ENCODE measurements at places on chromosomes 16 and 17.

DNA sequence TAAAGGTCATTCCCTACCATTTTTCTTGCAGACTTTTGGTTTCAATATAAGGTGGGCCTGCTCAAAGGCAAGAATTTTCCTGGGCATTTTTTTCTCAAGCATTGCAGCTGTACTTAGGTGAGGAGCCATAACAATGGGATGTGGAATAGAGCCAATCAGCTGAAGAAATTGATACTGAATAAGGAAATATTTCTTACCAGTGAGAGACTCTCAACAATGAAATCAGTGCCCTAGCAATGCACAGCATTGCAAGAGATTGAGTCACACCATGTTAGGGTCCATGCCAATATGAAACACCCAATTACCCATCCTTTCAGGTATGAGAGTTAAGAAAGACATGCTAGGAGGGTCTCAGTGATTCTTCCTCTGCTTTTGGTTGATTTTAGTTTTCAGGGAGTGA is 237.6 kb downstream of the SOX9 start:
- DNase-seq, result peak; percentile 59

DNA sequence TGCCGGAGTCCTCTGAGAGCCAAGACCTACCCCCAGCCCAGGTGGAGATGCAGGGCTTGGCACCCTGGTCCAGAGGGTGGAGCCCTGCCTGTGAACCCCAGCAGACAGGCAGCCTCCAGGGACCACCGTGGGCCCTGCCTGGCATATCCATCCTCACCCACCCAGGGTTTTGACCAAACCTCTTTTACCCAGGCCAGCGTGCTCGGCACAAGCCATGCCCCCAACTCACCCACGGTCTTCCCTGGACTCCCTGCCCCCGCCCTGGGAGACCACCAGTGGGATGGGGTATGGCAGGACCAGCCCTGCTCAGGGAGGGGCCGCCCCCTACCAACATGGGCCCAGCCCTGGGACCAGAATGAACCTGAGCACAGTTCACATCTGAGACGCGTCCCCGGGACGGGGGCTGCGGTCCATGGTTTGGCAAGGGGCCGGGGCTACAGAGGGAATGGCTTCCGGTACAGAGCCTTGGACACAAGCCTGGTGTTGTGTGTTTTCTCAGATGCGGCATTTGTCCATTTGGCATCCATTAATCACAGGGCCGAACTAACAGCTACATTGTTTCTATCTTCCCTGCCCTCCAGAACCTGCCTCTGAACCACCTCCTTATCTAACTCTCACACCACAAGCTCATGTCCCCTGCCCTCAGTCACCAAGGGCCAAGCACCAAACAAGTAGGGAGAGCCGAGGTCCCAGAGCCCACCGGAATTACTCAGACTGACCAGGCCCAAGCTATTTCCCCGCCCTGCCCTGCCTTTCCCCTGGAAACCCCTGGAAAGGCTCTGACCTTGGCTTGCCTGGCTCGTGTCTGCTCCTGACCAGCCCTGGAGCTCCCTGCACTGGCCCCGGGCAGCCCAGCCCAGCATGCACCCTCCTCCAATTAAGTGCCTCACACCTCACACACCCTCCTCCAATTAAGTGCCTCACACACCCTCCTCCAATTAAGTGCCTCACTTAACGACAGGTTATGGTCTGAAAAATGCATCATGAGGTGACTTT is 14.1 kb downstream of the HS3ST6 start:
- DNase-seq, result no peak

- no peak for DNase-seq
Measured at GRCh38 chr16:425740-426114, 278 bp downstream of the RAB11FIP3 start.

- no peak for DNase-seq
Measured at GRCh38 chr16:525123-525519, 2.4 kb upstream of the CAPN15 start.

- no peak for DNase-seq
Measured at GRCh38 chr16:29992344-29992967, 3.0 kb downstream of the HIRIP3 start.

GRCh38 chr16:30367349-30368009 is 2.8 kb downstream of the TBC1D10B start:
- no peak for DNase-seq

DNA sequence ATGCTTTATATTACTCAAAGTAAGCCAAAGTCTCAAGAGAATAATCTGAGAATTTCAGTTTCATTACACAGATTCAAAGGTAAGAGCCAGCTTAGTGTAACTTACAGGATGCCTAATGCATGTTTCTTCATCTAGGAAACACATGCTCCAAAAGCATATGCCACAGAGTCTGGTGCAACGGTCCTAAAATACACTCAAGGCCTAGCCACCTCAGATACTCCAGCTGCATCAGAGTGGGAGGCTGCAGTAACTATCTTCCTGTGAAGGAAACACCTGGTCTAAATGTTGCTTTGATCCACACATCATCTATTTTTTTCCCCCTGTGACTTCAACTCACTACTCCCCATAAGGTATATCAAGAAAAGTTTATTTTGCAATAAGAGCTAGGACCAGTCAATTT is 51.6 kb upstream of the CORO6 start:
- DNase-seq, result no peak

GRCh38 chr16:73504591-73505575 is 457.0 kb upstream of the ZFHX3 start:
- DNase-seq, result no peak

GRCh38 chr17:67617304-67617899 is 100.3 kb upstream of the NOL11 start:
- no peak for DNase-seq

DNA sequence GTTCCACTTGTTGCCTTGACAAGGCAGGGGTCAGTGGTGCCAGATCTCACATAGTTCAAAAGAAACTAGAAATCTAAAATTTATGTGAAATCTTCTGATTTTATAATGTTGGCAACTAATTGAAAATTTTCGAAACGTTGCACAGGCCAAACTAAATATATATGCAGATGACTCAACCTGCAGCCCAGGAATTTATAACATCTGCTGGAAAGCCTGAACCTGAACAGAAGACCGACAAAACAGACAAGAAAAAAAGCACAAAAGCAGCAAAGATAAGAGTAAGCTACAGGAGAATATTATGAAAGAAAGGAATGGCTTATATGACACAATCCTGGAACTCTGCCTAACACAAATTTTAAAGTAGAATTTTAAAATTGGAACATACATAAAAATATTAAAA is 207.6 kb downstream of the CEP112 start:
- DNase-seq, result no peak

DNA sequence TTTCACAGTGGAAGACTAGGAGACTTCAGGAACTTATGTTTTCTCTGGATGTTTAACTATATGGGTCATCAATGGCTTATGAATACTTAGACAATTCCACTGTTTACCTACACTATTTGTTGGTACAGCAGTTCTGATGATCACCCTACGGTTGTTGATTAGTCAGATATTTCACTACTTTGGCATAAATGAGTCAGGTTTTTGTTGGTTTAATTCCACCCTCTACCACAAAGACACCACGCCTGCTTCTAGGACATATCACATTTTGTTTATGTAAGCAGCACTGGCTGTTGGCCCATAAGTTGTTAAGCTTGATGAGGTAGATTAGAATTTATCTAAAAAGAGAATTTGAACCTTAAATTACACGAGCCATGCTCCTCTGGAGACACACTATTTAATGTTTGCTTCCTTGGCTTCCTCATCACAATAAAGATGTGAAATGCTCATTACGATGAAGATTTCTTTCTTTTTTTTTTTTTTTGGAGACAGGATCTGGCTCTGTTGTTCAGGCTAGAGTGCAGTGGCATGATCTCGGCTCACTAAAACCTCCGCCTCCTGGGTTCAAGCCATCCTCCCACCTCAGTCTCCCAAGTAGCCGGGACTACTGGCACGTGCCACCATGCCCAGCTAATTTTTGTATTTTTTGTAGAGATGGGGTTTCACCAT is 4.3 kb downstream of the GDE1 start:
- DNase-seq, result no peak

DNA sequence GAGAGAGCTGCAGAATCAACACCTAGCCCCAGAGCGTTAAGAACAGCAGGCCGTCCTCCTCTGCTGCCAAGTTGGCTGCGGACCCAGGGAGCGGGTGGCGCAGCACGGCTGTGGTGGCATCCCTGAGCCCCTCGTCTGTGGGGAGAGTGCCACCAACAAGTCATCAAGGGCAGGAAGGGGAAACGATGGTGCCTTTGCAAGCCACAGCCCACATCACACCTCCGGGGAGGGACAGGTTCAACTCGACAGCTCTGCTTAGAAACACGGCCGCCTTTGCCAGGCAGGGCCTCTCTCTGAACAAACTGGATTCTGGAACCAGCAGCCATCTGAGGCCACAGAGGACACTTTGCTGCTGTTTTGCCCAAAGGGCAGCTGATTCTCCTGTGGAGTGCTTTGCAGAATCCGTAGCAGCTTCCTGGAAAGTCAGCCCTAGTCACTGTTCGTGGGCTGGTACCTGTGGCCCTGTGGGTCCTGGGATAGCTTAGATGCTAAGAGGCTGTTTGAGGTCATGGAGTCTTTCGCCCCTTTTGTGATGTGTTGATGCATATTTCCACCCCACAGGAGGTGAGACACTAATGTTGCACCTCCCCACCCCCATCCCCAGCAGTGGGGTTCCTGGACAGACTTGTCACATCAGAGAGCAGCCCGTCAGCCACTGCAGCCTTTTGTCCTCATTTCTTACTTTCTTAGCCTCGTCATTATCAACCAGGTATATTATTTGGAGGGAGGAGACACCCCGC is 270.6 kb downstream of the CPPED1 start:
- DNase-seq, result no peak

- no peak for DNase-seq
Measured at GRCh38 chr16:66844342-66845079, at the start of gene CA7. Gene CA7, plus strand, starts transcription at chr16:66844414. Its CDS starts 74 bp downstream, at chr16:66844488.

- DNase-seq, result no peak
Measured at GRCh38 chr17:15403276-15403939, 62.0 kb upstream of the TEKT3 start.

GRCh38 chr17:75418531-75418930 is 13.1 kb upstream of the GRB2 start:
- no peak for DNase-seq

DNA sequence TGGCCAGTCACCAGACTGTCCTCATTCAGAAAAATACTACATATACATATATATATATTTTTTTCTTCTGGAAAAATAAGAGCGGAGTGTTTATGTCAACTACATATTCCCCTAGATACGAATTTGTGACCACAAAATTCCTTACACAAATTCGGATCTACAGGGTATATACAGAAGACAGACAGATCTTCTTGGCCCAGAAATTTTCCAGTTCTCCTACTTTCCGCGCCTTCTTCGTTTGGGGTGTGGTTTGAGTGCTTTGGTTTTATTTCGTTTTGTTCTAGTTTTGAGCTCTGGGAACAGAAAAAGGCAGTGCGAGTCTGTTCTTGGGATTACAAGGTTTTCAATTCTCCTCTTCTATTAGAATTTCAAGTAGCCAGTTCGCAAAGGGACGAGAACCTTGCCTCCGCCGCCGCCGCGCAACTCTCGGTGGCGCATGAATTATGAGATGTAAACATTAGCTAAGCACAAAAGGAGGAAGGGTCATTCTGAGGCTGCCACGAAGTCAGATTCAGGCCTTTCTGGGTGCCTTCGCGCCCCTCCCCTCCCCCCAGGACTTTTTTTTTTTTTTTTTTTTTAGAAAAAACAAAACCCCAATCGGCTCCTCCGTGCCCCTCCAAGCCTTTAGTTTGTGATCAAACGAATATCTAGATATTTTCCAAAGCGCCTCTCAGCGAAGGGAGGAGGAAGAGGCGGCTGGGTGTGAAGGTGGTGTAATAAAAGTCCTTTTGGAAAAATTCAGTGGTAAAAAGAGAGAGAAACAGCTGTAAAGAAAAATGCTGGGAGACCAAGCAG is 1.8 kb upstream of the HOXB4 start:
- no peak for DNase-seq

DNA sequence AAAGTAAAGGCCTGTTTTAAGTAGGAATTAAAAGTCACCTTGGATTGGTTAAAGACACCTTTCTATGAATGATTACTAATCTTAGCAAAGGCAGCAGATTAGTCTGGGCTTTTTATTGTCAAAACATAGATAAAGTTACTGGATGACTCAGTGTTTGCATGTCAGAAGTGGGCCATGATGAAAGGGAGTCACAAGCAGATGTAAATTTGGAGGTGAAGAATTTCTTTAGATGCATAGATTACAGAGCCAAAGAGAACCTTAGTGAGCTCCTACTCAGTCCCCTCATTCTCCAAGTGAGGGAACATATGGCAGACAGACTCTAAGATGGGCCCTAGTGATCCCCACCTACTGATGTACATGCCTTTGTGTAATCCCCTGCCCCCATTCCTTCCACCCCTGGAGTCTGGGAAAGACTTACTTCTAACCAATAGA is 124.5 kb downstream of the HS3ST3A1 start:
- no peak for DNase-seq

GRCh38 chr17:17235212-17236174 is 1.5 kb downstream of the FLCN start:
- peak; percentile 11 for DNase-seq

DNA sequence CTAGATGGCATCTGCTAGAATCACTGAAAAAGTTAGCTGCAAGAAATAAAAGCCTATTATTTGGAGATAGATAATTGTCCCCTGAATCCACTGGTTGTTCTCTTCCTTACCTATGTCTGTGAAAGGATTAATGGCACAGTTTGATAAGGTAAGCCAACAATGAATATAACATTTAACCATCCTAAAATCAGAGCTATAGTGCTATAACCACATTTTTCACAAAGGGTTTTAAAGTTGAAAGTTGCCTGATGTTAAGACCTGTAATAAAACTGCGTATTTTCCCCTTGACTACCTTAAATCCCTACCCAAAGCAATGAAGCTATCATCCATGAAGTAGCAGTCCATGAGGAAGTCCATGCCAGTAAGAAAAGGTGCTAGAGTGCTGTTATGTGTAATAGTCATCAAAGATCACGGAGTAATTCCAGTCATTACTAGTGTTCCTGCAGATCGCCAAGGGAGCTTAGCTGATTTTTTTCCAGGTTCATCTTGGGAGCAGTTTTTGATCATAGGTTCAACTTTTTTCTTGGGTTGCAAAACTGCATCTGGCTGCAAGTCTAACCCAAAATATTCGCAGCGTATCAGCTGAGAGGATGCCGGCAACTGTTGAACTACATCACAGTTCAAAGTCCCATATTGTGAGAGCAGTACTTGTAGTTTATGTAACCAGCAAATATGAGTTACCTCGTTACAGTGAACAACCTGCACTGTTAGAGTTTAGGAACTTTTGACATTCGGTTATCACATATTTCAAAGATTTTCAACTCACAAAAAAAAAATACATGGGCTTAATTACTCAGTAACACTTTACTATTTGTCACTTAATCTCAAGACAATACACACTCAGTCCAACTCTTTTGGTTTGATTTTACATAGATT is 18.2 kb upstream of the RSL1D1 start:
- no peak for DNase-seq

GRCh38 chr17:62859146-62859545 is 51.0 kb upstream of the MARCHF10 start:
- no peak for DNase-seq

DNA sequence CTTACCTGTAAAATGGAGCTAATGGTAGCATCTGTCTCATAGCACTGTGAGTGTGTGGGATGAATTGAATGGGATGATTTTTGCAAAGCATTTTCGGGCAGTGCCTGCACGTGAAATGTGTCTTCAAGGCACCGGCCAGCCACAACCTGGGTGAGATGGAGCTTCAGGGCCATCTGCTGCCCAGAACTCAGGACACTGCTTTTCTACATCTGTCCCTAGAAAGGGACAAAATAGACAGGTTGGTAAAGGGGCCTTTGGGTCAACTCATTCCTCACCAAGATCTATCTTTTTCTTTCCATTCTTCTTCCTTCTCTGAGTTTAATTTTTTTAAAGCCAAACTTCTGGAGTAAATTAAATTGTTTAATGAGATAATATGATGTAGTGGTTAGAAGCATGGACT is 106.5 kb downstream of the UTP18 start:
- DNase-seq, result no peak
